ENCODE measurements at places on chromosomes 12 and 14. TPM values are rescaled to one million over a fixed set of nuclear protein-coding genes. Genes with fewer than 3 reads are reported as not detected.

The KRT77 gene
- total RNA-seq: not detected

The CEP290 gene
- total RNA-seq: 24.1 TPM

The TAS2R42 gene
- not detected for total RNA-seq

The MYO1A gene
- 0.64 TPM for total RNA-seq

The TSPAN8 gene
- total RNA-seq: 1.6 TPM

The STXBP6 gene
- 0.49 TPM for total RNA-seq

The B4GALNT3 gene
- 3.3 TPM for total RNA-seq

The AMDHD1 gene
- total RNA-seq: not detected

The ACSS3 gene
- 3.6 TPM for total RNA-seq

DNA sequence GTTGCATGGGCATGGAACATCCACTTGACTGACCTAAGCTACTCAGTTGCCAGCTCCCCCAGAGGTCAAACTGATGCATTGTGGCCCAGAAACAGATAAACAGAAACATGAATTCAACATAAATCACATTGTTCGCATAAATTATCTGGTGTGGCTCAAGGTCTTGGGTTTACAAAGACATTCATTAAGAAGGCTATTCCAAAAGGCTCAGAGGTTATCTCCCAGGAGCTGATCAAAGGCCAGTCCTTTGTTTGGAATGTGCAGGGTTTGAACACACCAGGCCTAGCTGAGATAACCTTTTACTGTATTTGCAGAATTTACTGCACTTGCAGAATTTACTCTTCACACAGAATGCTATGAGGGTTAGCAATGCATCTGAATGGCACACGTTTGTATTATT lies 96.4 kb upstream of the DCD start:
- no peak for DNase-seq

DNA sequence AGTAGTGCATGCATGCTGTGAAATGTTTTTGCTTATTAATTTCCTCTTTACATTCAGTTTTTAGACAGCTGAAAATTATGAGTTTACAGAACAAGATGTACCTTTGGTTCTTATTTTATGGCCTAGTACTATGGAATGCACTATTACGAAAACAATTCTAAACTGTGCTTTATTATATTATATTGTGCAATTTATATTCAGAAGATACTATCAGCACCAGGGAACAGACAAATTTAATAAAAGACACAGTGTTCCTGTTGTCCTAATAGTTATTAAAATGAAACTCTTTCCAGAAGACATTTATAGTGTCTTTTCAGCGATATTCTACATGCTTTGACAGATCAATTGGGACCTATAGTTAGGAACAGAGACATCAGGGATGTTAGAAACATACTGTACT lies 427.3 kb downstream of the BTG1 start:
- DNase-seq: no peak

GRCh38 chr12:13425766-13426165 lies 229.2 kb downstream of the EMP1 start:
- DNase-seq: no peak

DNA sequence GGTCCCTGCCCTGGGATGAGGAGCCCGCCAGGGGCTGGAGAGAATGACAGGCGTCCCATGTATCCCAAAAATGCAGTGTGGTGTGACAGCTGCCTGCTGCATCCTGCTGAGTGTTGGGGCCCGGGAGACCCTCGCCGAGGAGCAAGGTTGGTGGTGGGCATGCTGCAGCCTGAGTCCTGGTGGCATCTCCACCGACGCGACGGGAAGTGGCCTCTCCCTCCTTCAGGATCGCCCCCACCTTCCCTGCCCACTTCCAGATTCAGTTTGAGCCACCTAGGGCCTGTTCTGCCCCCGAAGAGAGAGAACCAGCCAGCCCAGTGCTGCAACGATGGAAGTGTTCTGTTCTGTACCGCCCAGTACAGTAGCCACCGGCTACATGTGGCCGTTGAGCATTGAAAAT lies 70.1 kb downstream of the TSPAN9 start:
- no peak for DNase-seq

DNA sequence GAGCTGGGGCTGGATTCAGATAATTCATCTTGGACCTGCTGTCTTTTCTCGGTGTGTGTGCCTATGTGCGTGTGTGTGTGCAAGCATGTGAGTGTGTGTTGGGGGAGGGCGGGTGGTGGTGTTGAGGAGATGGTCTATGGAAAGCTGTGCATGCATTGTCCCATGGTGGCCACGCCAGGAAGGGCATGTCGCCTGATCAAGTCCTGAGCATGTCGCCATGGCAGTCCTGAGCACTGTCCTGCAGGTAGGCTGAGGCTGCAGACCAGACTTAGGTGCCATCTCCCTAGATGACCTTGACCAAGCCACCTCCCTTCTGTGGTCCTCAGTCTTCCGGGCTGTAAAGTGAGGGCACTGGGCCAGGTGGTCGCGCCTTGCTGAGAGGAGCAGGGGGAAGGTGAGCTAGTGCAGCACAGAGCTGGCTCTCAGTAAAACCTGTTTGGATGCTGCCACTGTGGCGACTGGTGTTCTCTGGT lies 81.4 kb downstream of the PAPOLA start:
- no peak for DNase-seq

- no peak for DNase-seq
These were observed 357.7 kb upstream of the FLRT2 start for GRCh38 chr14:85172290-85172689.

DNA sequence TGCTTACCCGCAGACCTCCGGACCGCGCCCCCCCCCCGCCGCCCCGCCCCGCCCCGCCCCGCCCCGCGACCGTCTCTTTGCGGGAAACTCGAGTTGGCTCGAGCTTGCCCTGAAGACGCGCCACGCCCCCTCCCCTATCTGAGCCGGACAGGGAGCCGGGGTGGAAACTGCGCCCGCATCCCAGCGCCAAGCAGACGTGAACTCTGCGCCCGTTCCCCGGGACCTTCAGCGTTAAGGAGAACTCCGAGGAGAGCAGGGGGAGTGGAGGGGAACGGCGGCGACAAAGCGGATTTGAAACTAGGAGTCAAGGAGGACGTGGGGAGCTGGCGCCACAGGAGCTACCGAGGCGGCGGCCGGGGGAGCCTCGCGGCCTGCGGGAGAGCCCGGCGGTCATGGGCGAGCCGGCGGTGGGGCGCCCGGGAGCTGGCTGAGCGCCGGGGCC lies at the start of gene KCNK13:
Gene KCNK13 (plus strand): TSS at position 310 of the 442 bp plus-strand sequence. CDS start 212 bp downstream, outside the sequence.
- peak; percentile 48 for DNase-seq

DNA sequence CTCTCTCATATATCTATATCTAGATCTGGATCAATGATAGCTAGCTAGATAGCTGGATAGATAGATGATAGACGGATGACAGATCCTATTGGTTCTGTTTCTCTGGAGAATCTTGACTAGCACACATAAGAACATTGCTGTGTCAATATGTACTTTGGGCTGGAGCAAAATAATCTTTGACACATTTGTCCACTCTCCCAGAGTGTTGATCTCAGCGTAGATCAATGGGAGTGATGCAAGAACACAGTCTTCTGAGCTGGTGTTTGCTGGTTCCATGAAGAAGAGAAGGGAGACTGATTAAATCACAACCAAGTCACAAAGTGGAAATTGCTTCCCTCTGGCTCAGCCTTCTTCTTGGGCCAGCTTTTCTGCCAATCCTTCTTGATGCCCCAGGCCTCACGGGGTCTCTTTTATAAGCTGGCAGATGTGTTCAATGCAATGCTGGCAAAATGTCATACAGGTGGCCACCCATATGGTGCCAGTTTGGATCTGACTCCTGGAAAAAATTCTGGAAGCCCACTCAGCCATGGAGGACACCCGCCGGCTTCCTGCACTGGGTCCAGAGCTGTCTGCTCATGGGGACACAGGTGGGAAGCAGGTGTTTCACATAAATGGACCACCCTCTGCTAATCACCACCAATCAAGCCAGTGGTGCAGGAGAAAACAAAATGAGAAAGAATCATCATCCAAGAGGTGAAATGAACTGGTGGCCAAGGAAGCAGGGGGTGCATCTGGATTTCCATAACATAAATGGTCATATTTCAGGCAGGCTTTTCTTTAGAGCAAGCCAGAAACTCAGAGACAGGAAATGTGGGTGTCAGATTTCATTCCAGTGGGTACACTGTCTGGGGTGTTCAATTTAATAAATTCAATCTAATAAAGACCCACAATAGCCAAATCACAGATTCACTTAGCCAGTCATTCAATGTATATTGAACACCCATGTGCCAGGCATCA lies 310.3 kb downstream of the DPF3 start:
- DNase-seq: no peak

GRCh38 chr14:24298892-24299254 lies 707 bp downstream of the DHRS1 start:
- DNase-seq: no peak

DNA sequence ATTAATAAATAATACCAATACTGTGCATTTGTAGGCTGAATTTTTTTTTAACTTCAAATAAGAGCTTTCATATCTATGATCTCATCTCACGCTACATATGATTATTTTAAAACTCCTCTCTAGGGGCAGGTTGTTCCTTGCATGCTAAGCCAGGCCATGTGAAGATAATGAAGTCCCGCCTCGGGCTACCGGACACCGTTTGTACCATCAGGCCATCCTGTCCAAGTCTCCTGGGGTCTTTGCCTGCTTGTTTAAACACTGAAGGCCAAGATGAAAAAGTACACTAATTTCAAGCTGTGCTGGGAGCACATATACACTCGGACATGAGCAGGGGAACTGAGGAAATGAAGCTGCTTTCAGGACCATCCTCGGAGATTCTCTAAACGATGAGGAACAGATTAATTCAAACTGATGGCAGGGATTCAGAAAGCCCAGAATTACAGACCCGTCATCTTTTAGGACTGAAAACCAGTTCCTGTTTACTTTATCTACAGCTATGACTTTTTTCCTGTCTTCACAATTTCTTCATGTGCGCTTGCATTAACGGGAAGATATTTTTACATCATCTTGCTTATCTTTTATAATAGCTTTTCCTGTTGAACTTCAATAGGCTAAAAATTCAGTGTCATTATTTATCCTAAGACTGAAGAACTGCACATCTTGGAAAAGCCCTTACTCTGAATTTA lies 6.3 kb upstream of the ABHD12B start:
- peak; percentile 69 for DNase-seq

GRCh38 chr14:101232340-101233020 lies 328.8 kb upstream of the DIO3 start:
- no peak for DNase-seq

- DNase-seq: no peak
These were observed 56.1 kb downstream of the DAAM1 start for GRCh38 chr14:59244581-59244980.

GRCh38 chr12:115313929-115314328 lies 630.0 kb upstream of the TBX3 start:
- DNase-seq: no peak

DNA sequence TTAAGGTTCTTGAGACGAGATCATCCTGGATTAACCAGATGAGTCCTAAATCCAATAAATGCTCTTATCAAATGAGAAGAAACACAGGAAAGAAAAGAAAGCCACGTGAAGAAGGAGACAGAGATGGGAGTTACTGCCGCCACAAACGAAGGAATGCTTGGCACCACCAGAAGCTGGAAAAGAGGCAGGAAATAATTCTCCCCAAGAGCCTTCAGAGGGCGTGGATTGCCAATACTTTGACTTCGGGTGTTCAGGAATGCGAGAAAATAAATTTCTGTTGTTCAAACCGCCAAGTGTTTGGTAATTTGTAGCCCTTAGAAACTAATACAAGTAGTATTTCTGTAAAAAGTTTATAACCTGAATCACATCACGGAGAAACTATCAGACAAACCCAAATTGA lies 31.3 kb downstream of the ABCD2 start:
- no peak for DNase-seq

DNA sequence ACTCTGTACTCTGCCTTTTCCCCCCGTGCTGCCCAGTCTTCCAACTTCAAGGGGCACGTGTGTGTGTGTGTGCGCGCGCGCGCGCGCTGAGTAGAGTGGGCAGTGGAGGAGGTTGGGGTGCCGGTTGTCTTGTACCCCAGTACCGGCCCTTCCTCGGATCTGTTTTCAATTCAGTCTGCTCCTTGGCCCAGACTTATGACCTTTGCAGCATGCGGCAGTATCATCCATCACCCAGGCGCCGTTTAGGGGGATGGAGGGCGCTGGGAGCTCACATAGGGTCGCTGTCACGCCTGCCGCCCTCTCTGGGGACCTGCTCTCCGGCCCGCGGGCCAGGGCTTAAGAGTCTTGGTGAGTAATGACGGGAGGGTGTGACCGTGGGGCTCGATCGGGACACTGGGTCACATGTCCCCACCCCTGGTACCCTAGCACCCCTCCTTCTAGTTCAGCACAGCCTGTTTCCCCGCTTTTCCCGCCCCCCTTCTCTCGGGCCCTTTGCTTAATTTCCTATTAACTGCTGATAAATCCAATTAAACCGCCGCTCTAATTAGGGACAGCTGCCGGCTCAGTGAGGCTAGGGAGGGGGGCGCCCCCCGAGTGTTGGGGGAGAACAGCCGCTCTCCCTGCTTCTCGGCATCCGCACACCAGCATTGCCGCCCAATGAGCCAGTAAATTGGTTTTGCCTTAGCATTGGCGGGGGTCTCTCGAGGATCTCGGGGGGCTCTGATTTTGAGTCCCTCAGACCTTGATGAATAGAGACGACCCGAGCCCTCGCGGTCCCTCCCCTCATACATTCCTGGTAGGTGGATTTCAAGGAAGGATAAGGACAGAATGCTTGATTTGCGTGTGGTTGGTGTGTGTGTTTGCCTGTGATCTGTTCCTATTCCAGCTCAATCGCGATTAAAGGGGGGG lies 9.3 kb downstream of the STAC3 start:
- peak; percentile 66 for DNase-seq

DNA sequence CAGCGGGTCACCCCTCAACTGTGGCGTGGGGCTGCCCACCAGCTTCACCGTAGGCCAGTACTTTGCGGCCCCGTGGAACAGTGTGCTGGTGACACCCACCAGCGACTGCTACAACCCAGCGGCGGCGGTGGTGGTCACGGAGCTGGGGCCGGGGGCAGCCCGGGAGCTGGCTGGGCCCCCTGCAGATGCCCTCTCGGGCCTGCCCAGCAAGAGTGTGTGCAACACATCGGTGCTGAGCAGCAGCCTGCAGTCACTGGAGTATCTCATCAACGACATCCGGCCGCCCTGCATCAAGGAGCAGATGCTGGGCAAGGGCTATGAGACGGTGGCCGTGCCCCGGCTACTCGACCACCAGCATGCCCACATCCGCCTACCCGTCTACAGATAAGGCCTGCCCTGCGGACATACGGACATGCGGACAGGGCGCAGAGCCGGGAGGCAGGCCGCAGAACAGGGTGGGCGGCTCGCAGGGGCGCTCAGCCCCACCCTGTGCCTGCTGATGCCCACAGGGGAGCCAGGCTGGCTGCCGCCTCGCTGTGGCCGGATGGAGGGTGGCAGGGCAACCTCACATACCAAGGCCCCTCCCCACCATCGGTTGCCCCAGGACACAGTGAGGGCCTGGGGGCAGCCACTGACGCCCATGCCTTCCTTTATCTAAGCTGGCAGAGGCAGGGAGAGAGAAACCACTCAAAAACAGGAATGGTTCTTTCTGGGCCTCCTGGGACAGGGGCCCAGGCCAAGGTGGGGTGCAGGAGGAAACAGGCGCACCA lies 55.5 kb downstream of the FAM222A start:
- no peak for DNase-seq

DNA sequence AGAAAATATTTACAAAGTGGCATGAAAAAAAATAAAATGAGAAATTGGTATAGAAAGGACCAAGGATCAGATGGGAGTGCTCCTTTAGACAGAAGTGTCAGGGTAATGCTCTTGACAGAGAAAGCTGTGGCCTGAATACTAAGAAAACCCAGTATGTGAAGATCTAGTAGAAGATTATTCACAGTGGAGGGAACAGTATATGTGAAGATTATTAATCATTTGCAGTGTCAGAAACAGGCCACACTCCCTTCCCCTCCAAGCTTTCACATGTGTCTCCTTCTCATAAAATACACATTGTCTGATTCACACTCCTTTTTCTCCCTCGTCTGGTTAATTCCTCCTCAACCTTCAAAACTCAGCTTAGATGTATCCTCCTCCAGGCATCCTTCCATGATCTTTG lies 41.3 kb downstream of the CAPS2 start:
- no peak for DNase-seq

Data from glutamatergic neuron (in vitro differentiated cells).